Effector memory CD4-positive, alpha-beta T cell (primary cell): ENCODE measurements at places on chromosomes 6 and 20.

GRCh38 chr20:38211200-38212097 lies 46.4 kb upstream of the TGM2 start:
- no peak for DNase-seq

- DNase-seq = no peak
Measured at GRCh38 chr20:47817573-47817972, 32.3 kb upstream of the SULF2 start.

DNA sequence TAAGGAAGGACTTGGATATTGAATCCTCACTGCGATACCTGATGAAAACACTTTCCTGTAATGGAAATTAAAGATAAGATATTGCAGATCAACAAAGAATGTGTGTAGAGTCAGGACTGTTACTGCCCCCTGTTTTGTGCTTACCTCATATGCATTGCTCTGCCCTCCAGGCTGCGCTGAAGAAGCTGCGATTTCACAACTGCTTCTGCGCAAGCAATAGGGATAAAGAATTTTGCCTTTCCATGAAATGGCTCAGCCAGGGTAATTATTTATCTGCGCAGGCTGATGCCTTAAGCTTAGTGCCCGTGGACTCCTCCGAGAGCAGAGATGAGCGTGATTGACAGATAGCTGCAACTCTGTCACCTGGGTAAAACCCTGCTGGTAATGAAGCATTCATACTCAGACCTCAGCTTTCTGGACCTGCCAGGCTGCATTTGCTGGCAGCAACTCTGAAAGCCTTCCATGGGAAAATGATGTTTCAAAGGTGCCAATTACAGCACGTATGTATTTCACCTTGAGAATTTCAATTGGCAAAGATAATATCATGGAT lies 370.6 kb downstream of the SAMD5 start:
- no peak for DNase-seq

DNA sequence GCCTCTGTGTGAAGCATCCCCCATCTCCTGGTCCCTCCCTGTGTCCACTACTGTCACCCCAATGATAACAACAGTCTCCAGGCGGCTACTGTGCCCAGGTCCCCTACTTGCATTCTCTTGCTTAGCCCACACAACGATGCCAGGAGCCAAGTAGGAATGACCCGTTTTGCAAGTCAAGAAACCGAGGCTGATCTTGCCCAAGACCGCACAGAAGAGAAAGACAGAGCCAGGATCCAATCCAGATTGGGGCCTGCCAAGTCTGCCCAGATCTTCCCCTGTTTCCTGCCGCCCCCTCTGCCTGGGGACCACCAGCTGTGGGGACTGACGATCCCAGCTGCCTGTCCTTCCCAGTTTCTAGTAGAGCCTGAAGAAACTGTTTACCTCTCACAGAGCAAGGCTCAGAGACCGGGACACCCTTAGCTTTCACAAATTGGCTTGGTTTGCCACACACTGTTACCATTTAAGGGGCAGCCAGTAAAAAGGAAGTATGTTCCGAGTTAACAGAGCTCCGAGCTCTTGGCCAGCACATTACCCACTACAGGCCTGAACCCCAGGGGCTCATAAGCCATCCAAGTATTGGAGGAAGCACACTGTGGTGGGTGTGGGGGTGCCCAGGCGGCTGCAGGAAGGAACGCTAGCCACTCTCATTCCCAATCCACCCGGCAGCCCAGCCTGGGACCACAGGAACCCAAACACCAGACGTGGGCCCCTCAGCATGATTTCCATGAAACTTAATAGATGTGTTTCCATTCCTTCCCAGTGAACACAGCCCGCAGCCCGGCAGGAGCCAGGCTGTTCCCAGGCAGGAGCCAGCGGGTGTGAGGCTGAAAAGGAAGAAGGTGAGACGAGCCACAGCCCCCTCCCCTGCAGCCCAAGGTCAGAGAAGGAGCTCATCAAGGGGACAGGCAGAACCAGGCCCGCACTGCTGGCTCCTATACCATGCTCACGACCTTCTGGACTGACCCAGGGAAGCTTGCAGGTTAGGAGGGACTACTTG lies 7.9 kb downstream of the KIAA1755 start:
- DNase-seq = no peak

- no peak for DNase-seq
Measured at GRCh38 chr6:13892017-13892645, 32.6 kb upstream of the RNF182 start.

DNA sequence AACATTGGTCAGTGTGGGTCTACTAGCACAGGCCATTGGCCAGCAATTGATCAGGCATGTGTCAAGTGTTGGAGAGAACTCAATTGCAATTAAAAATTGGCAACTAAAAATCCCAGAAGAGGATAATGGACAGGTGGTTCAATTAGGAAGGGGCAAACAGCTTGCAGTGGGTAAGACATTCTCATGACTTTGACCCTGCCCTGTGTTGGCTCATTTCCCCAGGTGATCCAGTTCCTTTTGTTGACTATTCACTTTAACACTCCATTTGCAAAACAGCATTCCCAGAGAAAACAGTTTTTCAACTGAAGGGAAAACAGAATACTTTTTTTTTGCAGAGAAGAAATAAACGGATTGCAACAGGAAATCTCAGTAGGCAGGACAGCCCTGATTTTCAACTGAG lies 28.9 kb upstream of the SCGN start:
- DNase-seq = no peak

DNA sequence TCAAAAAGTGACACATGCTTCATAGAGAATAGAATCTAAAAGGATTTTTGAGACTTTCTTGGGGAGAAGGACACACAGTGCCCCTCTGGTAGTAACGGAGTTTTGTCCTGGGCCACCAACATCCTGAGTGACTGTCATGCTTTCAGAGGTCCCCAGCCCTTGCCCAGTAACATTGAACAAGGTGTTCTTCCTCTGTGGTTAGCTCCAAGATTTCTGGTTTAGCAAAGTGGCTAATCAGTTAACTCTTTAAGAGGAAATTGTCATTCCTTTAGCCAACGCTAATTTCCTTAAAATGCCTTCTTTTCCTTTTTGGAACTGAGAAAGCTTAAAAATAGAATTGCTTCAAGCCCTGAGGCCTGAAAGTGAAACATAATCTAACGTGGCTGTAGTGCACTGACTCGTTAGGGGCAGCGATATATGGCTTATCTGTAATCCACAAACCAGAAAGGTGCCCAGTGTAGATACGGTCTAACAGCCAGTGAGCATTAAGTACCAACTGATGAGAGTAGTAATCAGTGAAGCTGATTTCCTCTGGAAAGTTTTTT lies 7.8 kb downstream of the E2F3 start:
- DNase-seq = no peak

DNA sequence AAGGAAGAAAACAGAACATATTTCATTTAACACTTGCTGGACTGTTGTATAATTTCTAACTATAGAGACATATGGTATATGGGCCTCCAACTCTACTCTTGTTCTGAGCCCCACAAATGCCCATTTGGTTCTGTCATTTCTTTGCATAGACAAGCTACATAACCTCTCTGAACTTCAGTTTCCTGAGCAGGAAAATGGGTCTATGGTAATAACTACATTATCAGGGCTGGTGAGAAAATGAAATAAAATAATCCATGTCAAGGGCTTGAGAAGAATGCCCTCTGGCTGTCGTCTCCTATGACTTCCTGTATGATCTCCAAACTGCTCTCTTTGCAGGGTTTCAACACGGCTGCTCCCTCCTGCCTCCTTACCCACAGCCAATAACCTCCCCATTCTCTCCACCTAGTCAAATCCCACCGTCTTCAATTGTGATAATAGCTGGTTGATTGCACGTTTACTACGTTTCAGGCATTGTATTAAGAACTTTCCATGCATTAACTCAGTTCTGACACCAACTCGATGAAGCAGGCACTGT lies 12.0 kb downstream of the ZCCHC3 start:
- no peak for DNase-seq

GRCh38 chr20:53679597-53680309 lies 86.1 kb upstream of the ZNF217 start:
- DNase-seq = no peak

DNA sequence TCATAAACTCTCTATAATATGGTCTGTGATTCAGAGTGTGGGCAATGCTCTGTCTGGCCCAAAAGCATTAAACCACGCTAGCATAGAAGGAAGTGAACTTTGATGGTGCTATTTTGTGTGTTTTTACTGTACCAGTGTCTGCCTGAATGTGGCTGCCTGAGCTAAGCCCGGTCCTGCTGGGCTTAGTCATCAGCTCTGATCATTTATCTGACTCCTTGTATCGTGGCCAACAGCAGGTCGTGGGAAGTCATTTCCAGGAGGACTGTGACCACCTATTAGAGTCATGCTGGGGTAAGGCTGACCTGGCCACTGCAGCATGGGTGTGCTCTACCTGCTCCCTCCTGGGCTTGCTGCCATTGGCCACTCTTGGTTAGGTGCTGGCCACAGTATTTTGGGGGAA lies 239.1 kb upstream of the CEP162 start:
- no peak for DNase-seq

DNA sequence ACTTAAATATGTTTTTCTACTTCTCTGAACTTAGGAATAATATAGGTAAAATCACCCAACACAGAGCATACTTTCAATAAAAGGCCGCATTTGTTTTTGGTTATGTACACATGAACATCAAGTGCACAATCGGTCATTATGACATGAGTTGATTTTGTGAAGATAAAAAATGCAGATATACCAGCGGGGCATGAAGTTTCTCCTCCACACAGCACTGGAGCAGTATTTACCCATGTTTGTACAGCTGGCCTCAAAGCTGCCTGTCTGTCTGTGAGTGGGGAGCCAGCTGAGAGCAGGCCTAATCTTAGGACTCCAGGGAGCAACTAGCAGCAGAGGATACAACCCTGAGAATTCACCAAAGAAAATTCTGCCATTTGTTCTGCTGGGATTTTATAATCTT lies 206.5 kb downstream of the TPBG start:
- no peak for DNase-seq

DNA sequence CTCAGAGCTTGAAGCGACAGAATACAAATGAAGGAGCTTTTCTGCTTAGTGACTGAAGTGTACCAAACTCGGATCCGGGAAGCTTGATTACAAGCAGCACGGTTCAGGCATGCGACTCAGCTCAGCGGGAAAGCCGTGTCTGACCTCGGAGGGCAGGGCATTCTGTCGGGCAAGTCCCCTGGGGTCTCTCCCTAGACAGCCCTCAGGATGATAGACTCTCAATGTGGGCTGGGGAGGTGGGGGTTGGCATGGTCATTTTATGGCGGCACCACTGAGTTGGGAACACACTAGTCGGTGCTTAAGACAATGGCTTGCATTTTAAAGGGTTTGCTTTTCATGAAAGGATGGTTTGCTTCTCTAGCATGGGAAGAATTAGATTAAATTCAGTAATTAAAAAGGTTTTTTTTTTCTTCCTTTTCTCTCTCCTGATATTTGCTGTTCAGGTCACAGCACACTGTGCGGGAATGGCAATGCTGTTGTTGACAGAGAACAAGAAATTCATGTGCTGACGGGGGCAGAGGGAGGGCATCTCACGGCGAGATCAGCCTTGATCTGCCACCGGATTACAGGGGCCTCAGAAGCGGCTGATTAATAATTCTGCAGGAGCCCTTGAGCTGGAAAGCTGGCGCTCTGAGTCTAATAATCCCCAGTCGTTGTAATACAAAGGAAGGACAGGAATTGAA lies 80.7 kb upstream of the TRAF3IP2 start:
- DNase-seq = no peak

DNA sequence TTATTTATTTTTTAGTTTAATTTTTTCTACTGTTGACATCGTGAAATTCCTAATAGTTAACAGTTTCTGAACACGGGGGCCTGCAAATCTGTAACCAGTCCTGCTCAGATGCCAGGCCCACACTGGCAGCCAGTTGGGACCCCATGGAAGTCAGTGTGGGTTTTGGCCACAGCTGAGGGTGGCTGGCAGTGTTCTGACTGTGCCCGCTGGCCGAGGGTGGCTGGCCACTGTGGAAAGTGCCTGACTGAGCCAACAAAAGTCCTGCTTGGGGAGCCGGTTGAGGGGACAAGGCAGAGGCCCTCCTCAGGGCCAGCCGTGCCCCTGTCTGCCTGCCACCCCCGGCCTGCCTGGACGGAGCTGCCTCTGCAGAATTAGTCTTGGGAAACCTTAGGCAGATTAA lies 4.1 kb upstream of the PMEPA1 start:
- no peak for DNase-seq

DNA sequence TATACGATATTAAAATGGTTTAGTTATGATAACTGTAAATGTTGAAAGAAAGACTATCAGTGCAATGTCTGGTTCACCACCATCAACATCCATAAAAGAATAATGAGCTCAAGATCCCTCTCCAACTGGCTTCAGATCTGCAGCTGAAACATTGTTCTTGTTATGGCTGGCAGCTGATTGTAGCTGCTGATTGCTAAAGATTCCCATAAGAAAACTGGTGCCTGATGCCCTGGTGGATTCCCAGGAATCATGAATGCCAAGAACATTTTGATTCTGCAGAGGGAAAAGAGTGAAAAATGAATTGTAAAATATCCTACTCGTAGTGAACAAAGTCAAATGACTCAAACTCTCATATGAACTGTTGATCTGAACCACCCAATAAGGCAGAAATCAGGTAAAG lies 1160.2 kb downstream of the EPHA7 start:
- no peak for DNase-seq

- DNase-seq = no peak
Measured at GRCh38 chr6:40888456-40888990, 150.5 kb downstream of the UNC5CL start.

DNA sequence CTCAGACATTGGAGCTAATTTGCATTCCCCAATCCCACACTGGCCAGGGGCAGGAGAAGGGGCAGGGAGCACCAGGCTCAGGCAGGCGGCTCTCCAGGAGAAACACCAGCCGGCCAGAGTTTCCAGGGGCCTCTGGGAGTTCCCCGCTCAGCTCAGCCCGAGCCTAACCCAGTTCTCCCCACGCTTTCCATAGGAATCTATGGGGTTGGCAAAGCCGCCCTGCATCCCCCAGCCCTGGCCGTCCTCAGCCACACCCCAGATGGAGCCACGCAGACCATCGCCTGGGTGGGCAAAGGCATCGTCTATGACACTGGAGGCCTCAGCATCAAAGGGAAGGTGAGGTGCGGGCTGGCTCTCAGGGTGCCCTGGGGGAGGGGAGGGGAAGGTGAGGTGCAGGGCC lies 8.2 kb downstream of the NPEPL1 start:
- no peak for DNase-seq

GRCh38 chr20:356745-357144 lies 9.8 kb downstream of the NRSN2 start:
- DNase-seq = no peak
